ENCODE measurements at places on chromosomes 2 and 18.
A peak's percentile ranks its signal among the peaks of the same experiment; 100 is the strongest.

- DNase-seq = no peak
These were observed 229.7 kb downstream of the ANKRD36B start for GRCh38 chr2:97359861-97360584.

GRCh38 chr2:106137731-106138521 is 56.2 kb downstream of the UXS1 start:
- DNase-seq = no peak

- no peak for DNase-seq
These were observed 79.6 kb downstream of the KLF7 start for GRCh38 chr2:207086136-207086535.

GRCh38 chr2:46309052-46309953 is 12.1 kb downstream of the EPAS1 start:
- DNase-seq = no peak

DNA sequence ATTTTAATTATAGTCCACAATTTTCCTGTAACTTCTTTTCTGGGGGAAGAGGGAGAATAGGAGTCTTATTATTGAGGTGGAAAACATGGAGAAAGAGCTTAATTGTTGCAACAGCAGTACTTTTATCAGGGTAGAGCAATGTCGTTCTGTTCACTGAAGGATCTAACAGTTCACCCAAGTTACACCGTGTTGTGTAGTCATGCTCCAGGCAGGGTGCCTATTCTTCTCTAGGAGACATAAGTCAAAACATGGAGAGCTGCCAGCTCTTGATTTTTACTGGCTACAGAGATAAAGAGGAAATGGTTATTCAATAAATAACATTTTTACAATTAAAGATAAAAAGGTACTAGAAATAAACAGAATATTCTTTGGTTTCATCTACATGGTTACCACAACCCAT is 594.3 kb upstream of the NETO1 start:
- no peak for DNase-seq

- DNase-seq = no peak
These were observed 13.3 kb upstream of the POLE4 start for GRCh38 chr2:74944987-74945787.

DNA sequence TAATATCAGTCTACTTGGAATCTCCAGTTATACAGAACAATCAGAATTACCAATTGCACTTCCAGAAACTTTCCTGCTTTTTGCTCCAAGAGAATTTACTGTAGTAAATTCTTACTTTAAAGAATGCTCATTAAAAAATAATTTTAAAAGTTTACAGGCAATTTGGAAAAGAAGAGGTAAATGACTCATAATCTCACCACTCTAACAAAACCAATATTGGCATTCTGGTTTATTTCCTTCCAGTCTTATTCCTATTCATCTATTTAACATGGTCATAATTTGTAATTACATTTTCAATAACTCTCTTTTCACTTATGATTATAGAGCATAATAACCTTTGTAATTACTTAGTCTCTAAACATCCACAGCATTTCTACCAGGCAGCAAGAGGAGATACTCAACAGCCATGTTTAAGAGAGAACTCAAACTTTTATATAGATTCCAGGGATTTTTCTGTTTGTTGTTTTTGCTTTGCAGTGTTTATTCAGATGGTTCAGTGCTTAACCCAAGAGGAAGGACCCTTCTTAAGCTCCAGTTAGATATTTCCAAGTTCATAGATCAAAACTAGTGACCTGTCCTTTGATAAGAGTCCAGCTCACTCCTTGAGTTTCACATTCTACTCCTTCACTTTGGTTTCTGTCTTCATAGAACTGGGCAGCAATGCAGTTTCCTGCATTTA is 464.7 kb downstream of the TXNL1 start:
- no peak for DNase-seq

- no peak for DNase-seq
These were observed 399.6 kb upstream of the SALL3 start for GRCh38 chr18:78579854-78580577.

- no peak for DNase-seq
These were observed 33.8 kb downstream of the HS1BP3 start for GRCh38 chr2:20617081-20617575.

DNA sequence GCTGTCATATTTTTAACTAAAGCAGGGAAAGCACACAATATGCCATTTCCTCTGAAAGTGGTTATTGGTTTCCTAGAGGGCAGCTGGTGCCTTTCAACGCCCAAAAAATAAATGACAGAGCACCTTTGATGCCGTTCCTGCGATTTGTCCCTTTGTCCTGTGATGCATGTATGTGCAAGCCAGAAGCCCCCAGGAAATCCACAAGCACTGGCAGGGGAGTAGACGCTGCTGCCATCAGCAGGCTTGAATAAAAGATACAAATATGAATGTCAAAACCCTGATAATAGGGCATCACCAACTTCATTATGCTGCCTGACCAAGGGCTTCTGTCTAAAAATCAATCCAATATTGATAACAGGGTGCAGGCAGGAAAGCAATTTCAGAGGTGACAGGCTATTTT is 246.1 kb downstream of the FBXO15 start:
- no peak for DNase-seq

DNA sequence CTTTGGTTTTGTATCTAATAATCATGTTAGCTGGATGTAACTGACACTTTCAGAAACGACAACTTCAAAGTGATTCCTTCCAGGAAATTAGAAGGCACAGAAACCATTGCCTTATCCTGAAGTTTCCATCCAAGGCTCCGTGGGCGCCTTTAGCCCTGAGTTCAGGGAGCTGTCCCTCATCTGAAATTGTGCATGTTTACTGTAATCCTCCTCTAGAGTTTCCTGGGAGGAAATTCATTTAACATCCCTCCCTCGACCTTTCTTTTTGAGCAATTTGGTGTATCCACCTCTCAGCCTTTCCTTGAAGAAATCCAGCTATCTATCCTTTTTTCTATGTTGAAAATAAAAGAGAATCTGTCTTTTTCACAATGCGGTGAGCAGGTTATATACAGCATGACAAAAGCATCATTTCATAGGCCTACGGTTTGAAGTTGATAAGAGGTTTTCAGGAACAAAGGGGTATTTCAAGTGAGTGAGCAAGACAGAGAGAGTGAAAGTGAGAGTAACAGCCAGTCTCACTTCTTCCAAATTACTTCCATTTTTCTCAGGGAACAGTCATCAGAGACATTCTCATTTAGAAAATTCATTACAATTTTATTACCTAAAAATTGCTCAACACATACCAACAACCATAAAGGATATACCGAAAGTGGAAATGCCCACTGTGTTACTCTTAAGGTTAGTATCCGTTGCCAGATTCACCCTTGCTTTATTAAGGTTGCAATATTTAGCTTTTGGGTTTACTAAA is 167.3 kb downstream of the MREG start:
- no peak for DNase-seq

DNA sequence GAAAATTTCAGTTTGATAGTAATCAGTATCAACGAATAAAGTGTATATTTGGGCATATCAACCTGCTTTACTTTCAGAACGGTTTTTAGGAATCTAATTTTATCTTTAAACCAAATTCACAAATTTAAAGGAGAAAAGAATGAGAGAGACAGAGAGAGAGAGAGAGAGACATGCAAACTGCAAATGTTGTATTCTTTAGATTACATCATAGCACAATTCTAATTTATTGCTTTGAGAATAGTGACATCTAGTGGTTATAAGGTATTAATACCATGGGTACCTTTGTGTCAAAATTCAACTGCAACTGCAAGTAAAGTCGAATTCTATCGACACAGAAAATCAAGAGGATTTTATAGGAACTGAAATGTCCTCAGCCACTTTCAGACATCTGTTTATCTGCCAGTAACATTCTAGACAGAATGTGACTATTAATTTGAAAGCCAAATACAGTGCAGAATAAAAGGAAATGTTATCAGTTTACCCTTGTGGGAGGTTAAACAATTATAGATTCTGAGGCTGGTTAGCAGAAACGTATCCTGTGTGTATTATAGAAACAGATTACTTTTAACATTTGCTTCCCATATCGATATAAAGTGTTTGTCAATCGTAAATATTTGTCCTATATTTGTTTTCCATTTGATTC is 529.8 kb upstream of the VRK2 start:
- peak; percentile 13 for DNase-seq

DNA sequence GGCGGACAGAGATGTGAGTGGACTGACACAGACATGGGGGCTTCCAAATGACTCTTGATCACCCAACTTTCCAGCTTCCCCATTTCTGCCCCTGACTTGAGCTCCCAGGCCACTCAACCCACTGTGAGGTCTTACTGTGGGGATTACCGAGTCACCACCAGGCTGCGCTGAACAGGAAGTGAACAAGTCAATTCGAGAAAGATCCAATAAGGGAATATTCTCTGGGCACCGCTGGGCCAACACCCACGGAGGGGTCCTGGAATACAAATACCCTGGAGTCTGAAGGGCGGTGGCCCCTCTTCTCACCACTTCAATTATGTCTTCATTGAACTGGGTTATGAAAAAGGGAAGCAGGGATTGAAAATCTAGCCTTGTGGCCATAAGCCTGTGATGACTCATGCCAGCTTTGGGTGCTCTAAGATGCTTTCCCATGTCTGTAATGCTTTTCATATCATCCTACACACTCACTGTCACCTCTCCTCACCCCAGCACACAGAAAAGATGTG is 37.7 kb downstream of the BCL11A start:
- DNase-seq = no peak

GRCh38 chr2:8123464-8123863 is 558.4 kb upstream of the ID2 start:
- DNase-seq = no peak

DNA sequence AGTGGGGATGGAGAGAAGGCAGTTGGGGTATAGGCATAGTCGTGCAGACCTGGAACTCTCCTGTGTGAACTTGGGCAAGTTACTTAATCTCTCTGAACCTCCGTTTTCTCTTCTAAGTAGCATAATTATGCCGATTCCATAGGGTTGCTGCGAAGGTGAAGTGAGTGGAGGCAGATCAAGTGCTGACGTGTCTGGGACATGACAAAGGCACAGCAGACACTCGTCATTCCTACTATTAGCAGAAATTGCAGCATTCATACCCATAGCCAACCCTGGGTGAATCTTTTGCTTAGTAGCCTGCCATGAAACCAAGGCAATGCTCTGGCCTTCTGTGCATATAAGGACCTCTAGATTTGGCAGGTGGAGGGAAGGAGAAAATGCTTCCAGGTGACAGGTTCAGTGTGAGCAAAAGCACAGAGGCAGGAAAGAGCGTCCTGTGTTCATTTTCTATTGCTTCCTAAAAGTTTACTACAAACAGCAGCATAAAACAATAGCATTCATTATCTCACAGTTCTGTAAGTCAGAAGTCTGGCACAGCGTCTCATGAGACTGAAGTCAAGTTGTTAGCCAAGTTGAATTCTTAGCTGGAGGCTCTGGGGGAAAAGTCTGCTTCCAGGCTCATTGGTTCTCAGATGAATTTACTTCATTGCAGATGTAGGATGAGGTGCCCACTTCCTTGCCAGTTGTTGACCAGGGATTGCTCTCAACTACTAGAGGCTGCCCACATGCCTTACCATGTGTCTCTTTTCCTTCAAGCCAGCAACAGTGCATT is 77.8 kb downstream of the CTIF start:
- no peak for DNase-seq

- no peak for DNase-seq
These were observed 112.4 kb downstream of the FEZ2 start for GRCh38 chr2:36485521-36485920.

GRCh38 chr18:51563396-51563795 is 365.9 kb upstream of the MEX3C start:
- DNase-seq = no peak

GRCh38 chr18:26104035-26104434 is 13.6 kb upstream of the SS18 start:
- DNase-seq = no peak

DNA sequence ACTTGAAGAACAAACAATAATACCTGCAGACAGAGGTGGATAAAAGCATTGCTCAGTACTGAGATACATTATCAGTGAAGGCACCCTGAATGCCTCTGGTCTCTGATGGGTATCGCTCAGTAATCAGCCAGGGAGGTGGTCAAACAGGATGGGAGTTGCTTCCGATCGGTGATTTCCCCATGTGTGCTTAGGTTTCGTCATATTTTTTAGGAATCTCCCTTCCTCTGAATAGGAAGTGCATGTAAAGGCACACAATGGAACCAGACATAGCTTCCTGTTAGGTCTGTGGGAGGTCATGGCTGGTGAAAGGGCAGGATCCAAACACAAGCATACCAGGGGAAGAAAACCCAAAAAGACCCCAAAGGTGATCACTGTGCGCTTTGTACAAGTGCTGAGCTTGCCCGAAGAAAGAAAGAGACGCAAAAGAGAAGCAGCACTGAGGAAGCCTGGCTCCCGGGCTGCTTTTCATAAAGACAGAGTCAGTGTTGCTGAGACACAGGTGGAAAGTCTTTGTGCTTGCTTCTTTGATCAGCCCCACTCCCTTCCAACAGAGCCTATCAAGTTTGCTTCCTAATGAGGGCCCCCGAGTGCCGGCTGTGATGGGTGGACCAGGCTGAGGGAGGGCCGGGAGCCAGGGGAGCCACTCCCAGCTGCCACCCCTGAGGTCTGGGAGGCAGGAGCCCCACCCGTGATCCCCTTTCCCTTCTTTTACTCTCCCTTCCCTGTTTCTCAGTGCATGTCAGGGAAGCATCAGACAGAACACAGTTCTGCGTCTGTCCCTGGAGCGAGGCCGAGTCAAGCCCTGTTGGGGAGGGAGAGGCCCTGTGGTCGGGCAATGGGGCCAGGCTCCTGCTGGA is 138.2 kb downstream of the SH3RF3 start:
- DNase-seq = no peak

- no peak for DNase-seq
These were observed 99.3 kb downstream of the GATA6 start for GRCh38 chr18:22268641-22269128.

- DNase-seq = no peak
These were observed 79.0 kb downstream of the CIB4 start for GRCh38 chr2:26561918-26562810.

All from hematopoietic multipotent progenitor cell treated with erythropoietin and hydrocortisone succinate and interleukin-3 and kit ligand, for 17 days (in vitro differentiated cells).